Posterior vena cava (tissue), 2 donors: ENCODE measurements at places on chromosomes 6 and 20. TPM values are rescaled to one million over a fixed set of nuclear protein-coding genes. Genes with fewer than 3 reads are reported as not detected.
A peak's percentile ranks its signal among the peaks of the same experiment; 100 is the strongest.

The CPNE5 gene
- total RNA-seq: 5.2 TPM

DNA sequence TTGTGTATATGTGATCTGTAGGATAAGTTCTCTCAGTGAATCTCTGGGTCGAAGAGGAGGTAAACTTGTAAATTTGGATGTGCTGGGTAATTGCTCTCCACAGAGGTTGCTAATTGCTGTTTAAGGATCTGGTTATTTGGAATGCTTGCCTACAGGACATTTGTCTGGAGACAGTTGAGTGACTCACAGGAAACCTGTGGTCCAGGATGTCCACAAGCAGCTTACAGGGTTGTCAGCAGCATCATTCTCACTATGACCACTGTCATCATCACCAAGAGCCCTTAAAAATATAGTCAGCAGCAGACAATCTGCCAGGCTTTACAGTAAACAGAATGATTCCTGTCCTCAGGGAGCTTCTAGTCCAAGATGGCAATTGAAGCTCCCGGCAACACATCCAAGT is 31.2 kb upstream of the KCNK5 start:
- DNase-seq: no peak

- no peak for DNase-seq
These were observed 2.2 kb upstream of the BPIFB1 start for GRCh38 chr20:33280775-33281174.

DNA sequence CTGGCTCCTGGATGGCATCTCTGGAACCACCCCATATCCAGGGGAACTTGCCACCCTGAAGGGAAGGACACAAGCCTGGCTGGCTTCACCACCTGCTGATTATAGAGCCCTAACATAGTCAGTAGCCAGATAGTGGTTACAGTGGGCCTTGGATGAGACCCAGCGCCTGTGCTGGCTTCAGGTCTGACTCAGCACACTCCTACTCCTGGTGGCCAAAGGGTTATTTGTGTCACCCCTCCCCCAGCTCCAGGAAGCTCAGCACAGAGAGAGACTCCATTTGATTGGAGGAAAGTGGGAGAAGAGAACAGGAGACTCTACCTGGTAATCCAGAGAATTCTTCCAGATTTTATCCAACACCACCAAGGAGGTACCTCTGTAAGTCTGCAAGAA is 12.8 kb downstream of the SNX14 start:
- no peak for DNase-seq

DNA sequence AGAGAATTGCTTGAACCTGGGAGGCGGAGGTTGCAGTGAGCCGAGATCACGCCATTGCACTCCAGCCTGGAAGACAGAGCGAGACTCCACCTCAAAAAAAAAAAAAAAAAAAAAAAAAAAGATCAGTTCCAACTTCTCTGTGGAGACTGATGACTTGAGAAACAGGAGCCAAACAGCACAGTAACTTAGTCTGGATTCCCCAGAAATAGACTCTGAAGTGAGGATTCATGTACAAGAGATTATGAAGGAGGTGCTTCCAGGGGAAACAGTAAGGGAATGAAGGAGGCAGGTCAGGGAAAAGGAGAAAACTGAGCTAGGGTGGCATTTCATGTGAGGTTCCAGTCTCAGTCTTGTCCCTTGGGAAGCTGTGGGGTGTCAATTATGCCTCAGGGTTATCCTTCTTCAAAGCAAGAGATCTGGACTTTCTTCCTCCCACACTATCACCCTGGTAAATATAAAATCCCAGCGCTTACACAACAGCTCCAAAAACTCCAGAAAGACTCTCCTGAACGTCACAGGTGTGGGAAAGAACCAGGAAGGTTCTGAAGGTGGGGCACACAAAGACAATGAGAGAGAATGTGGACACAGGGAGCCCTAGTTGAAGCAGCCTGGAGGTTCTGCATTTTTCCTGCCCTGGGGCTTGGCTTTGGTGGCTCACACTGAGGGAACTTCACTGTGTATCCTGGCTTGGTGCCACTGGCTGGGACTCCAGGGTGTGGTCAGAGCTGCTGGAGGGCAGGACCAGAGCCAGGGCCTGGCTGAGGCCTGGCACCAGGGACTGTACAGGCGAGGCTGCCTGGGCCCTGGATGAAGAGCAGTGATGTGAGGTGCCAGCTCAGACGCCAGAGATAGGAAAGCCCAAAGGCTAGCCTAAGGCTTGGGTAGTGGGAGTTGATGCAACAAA is 46.8 kb downstream of the PCNA start:
- DNase-seq: peak; percentile 96

GRCh38 chr6:157429248-157429647 is 48.3 kb downstream of the ZDHHC14 start:
- DNase-seq: no peak

The RAE1 gene
- 14.3 TPM for total RNA-seq

GRCh38 chr20:49631856-49632418 is 64.0 kb upstream of the PTGIS start:
- DNase-seq: no peak

GRCh38 chr6:158760618-158761250 is 58.4 kb downstream of the EZR start:
- no peak for DNase-seq

DNA sequence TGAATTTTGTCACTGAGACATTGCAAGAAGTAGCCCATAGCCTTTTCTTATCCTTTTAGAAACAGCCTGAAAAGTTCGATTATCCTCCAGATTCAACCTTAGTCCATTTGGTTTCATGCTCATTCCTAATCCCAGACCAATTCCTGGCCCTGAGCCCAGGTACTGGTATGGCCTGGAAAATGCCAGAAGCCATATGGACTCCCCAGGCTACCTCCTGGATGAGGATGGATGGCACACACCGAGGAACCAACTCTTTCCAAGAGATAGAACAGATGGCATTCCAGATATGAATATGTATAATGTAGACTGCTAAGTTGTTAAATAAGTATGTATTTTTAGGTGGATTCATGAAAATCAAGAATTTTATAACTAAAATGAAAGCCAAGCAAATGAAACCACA is 51.6 kb upstream of the SNAP25 start:
- no peak for DNase-seq

DNA sequence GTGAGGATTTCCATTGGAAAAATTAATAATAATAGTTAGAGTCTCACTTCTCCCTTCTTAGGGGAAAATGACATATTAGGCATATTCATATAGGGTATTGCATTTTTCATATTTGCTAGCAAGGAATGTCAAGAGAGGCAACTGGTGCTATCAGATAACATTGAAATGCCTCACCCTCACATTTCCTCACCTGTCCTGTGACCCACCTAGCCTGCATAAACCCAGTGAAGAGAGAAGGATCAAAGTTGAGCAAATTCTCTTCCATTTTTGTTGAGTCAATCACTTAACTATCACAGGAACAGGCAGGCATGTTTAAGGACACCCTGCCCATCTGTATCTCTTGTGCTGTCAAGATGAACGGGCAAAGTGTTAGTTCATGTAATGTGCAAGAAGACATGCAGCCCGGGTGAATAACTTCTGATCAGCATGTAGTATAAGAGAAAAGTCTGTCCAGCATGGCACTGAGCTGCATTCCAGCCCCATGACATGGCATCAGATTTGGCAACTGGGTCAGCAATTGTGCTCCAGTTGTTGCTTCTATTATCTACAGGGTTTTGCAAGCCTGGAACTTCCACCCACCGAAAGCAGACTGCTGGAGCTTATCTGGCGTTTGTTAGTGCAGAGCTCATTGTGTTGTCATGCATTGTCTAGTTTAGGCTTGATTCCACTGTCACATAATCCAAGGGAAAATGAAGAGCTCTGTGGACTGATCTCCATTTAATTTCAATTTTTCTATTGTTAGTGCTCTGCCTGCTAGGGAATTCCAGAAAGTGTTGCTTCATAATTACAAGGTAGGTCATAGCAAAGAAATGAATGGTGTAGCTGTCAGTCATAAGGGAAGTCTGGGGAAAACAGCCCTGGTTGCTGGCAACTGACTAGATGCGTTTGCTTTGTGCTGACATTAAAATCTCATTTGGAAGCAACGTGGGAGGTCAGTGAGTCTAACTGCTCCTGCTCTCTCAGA is 138.4 kb upstream of the TNFAIP3 start:
- no peak for DNase-seq

DNA sequence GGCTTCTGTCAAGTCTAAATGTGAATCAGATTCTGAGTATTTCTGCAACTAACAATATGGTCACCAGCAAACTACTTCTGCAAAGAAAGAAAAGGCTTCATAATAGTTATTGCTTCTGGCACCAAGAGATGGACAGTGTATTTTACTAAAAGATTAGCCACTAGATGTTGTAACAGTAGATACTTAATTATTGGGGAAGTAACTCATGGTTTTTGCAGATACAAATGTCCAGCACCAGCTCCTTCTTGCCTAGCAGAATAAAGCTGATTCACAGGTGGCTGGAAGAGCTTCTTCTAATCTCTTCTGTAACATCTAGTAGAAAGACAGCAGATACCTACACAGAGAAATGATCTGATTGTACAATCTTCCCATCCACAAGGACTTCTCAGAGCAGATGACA is 21.2 kb downstream of the ATXN1 start:
- no peak for DNase-seq

DNA sequence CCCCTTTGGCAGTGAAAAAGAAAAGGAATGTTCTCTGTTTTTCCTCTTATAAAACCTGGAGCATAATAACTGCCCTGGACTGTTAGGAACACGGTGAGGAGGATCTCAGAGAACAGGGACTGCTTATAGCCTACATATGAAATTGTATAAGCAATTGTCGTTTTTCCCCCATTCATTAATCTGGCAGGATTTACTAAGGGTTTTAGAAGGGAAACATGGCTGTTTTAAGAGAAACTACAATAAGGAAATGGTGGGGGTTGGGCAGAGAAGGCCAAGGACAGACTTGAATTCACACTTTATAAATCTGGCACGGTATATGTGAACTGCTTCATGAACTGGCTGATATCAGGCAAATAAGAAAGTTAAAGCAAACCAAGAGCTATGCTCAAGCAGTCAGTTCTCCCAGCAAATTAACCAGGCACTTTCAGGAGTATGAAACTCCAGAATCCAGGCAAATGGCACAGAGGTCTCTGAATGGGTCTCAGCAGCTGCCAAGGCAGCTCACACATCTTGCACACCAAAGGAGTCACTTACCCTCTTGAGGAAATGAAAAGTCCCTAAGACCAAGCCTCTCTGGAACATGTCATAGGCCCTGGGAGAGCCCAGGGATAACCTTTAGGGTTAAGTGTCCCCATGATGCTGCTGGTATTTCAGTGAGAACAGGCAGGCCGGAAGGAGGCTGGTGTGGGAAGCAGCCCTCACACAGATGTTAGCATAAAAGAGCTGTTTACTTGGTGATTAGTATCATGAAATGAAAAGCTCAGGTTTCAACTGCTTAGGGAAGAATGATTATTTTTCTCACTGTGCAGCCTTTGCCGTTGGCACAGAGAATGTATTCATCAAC is 260.5 kb upstream of the MARCKS start:
- no peak for DNase-seq

The ZNF341 gene
- 1.8 TPM for total RNA-seq
